Activated CD4-positive, alpha-beta memory T cell treated with anti-CD3 and anti-CD28 coated beads for 36 hours (primary cell): ENCODE measurements at places on chromosomes 4 and X. TPM values are rescaled to one million over a fixed set of nuclear protein-coding genes. Genes with fewer than 3 reads are reported as not detected.

Gene SLC4A4
- 0.43 TPM for total RNA-seq

- no peak for DNase-seq
These were observed 161.8 kb downstream of the DCLK2 start for GRCh38 chr4:150240011-150240410.

DNA sequence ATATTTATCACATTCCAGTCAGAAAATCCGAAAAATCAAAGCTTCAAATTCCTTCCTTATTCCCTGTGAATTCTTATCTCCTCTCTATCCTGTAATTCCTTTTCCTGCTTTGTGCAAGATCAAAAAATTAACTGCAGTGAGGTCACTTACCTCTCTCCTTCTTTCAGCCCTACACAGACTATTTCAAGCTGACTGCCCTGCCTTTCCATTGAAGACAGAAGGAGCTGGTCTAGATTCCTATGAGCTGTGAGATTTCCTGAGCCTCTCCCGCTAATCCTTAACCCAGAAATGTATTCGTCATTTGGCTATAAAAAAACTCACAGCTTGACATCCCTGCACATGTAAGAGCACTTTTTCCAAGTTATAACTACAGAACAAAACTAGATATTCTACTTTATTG is 26.6 kb downstream of the TRIML2 start:
- DNase-seq = no peak

- DNase-seq = no peak
These were observed 2.3 kb upstream of the SERPINA7 start for GRCh38 chrX:106040861-106041260.

DNA sequence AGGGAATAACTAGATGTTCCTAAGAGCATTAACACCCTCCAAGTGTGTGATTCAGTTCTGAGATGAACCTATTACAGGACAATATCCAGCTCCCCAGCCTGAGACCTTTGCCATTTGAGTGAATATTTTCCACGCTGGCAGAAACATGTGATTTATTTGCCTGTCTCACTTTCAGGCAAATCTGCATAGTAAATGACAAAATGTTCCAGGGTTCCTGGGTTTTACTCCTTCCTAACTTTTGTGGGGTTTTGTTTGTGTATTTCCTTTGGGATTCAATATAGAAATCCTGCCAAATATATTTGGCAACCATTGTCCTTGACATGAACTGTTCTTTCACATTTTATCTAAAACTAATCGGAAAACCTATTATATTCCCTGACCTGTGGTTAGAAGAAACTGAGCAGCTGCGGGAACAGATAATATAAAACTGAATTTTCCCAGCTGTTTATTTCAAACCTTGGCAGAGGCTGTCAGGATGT is 12.5 kb downstream of the F8 start:
- no peak for DNase-seq

GRCh38 chrX:67610282-67610681 is 66.5 kb downstream of the AR start:
- DNase-seq = no peak

DNA sequence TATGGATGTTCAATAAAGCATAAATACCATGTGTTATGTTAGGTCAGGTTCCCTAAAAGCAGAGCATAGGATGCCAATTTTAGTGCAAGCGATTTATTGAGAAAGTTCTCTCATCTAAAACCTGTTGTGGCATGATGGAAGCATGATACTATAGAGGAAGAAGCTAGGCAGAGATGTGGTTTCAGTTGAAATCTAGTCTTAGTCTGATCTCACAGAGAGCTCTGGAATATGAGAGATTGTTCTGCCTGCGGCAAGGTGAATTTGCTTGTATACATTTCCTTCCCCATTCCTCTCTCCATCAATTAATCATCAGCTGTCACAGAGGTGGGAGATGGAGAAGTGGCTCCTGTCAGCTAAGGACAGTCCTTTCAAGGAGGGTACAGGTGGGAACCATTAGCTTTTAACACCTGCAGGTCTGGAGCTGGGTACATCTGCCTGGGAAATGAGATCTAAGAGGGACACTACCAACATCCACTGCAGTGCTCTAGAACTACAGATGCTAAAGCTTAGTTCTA is 252.4 kb downstream of the CFAP299 start:
- no peak for DNase-seq

GRCh38 chr4:87551361-87551760 is 22.2 kb upstream of the SPARCL1 start:
- no peak for DNase-seq

DNA sequence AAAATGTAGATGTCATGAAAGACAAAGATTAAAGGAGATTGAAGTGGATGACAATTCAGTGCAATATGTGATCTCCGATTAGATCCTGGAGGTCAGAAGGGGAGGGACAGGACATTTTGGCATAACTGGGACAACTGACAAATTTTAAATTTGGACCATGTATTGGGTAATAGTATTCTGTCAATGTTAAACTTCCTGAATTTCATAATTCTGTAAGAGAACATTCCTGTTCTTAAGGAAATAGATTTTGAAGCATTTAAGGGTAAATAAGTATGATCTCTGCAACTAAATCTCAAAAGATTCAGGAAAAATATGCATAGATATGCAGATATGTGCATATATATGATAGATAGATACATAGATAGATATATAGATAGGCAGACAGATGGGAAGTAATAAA is 11.0 kb downstream of the ODAPH start:
- no peak for DNase-seq

DNA sequence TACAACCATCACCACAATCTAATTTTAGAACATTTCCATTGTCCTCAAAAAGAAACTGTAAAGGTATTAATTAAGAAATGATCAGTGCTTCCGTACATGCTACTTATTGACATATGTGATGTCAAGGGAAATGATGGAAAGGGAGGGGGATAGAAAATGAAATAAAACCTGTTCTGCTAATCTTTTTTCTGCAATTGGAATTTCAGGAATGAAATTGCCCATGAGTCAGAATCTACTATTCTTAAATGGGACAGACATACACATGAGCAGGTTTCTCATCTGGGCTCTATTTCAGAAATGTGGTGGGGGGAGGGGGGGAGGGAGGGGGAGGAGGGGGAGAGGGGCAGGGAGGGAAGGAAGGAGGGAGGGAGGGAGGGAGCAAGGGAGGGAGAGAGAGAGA is 91.0 kb downstream of the SHROOM4 start:
- DNase-seq = no peak

DNA sequence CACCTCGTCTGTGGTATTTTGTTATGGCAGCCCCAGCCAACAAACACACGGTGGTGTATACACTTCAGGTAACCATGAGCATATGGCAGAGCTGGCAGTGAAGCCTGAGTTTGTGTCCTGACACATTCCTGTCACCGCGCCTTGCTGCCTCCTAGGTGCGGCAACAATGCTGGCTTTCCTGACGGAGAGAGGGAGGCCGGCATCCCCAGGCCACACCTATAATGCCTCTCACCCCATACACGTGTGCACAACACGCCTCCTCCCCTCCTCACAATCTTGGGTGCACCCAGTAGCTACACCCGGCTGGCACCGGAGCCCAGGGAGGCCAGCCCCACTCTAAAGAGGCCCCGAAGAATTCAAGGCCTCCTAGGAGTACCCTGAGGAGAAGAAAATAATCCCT is 158.5 kb downstream of the NSUN7 start:
- DNase-seq = no peak
